D341Med (cell line): ENCODE measurements at places on chromosomes 3 and 15.

DNA sequence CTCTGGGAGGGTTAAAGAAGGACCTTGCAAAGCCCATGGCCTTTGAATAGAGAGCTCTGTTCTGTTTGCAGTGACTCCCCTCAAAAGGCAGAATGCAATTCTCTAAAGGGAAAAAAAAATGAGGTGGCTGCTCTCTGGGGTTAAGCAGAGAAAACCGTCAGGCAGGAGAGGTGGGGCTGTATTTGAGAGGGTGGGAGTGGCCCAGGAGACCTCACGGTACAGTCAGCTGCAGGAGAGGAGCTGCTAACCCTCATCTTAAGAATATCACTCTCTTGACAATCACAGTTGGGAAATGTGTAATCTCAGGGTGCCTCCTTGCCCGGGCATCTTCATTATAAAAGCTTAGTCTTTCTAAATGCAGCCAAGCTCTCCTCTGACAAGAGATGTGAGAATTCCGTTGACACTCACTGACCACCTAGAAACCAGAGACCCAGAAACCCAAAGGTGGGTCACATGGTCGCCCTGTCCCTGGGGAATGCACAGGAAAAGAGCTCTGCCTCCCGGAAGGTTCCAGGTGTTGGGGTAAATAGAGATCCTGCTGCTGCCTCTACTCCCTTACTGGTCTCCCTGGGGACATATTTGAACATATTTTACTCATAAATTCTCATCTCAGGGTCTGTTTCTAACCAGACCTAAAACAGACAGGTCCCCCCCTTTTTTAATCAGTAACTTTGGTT is 159.1 kb upstream of the CTDSPL start:
- DNase-seq = no peak

DNA sequence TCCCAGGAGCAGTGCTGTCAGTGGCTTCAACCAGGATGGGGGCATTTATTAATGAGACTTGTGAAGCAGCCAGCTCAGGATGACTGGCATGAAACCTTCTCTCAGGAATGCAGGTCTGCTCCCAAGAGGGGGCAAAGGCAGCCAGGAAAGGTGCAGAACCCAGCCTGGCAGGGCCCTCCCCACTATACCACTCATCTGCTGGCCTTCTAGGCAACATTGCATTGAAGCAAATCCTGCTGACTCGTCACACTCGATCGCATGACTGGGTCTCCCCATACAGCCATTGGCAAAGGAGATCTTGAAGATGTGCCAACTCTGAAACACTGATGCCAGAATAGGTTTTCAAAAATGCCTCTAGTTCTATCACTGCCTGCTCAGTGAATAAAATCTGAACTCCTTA is 65.7 kb upstream of the CMTM7 start:
- no peak for DNase-seq

DNA sequence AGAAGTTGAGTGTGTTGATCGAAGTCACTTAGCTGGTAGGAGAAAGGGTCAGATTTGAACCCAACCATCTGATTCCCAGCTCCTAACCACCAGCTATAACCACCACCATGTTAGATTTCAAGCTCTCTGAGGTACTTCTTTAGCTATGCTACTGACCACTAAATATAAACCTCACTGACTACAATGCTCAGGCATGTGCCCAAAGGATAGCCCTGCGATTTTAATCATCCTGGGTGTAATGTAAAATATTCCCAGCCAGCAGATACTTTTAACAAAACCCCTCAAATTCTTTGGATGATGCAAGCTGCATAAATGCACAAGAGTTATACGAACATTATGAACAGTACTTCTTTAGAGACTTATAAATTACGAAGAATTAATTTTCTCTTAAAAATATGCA is 115.2 kb upstream of the TSC22D2 start:
- DNase-seq = no peak

DNA sequence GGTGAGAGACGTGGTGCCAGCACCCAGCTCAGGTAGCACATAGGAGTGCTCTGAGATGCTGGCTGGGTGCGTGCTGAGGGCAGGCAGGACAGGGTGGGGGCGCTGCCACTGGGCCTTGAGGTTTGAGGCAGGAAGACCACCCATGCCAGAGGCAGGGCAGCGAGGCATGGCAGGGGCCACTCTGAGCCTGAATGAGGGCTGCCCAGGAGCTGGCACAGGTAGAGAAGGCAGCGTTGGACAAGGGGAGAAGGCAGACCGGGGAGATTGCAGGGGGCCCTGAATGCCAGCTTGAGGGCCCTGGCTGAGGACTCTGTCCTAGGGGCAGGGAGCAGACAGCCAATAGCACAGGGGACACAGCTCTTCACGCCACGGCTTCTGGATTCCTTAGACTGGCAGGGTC is 50.2 kb downstream of the ADAMTS7 start:
- DNase-seq = no peak

- peak; percentile 37 for DNase-seq
These were observed 681 bp downstream of the PIK3CB start for GRCh38 chr3:138833899-138834595.

GRCh38 chr3:166302331-166302730 is 465.1 kb upstream of the BCHE start:
- no peak for DNase-seq

DNA sequence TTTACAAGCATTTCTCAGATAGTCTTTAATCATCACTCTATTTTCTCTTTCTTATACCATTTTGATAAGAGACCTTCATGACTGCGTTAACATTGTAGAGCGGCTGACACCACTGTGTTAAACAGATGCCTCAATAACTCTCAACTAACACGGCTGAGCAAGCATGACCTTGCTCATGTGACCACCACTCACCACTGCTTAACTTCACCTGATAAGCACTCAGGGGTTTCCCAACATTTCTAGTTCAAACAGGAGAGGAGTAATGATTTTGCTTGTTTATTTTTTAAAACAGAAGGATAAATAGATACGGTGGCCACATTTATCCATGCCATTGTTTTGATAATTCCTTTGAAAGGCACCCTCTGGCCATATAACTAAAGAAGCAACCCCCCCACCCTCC is 37.7 kb upstream of the TMEM45A start:
- no peak for DNase-seq
